ENCODE measurements at places on chromosomes 6 and 20.
A peak's percentile ranks its signal among the peaks of the same experiment; 100 is the strongest.

GRCh38 chr20:694496-694895, 18.9 kb upstream of the SCRT2 start:
- DNase-seq = no peak

GRCh38 chr20:8867038-8867740, 201.7 kb upstream of the PLCB4 start:
- no peak for DNase-seq

DNA sequence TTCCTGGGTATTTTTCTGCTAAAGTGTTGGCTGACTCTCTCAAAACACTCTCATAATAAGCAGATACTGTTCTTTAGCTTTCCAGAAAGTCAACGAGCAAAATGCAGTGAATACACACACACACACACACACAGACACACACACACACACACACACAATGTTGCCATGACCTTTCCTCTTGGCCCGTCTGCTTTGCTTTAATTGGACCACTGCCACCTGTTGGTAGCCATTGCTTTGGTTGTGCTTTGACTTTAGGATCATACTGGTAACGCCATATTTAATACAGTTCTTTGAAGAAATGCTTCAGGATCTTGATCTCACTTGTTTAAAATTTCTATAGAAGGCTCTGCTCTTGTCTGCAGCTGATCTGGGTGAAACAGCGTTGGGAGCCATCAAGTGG, 4.4 kb downstream of the FIG4 start:
- peak; percentile 16 for DNase-seq

DNA sequence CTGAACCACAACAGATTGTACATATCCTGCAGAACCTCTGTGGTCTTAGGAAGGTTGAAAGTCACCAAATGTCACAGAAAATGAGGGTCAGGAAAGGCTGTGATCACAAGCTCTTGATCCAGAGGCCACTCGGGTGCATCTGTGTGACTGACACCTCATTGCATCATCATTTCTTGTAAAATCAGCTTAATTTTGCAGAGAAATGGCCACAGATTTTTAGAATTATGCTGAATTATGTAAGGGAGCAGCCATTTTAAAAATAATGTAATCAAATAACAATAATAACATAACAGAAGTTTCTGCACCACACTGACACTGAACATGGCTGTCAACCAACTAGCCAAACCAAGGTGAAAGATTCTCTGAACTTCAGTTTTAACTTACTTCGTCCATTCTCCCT, 32.5 kb upstream of the PRND start:
- DNase-seq = no peak

DNA sequence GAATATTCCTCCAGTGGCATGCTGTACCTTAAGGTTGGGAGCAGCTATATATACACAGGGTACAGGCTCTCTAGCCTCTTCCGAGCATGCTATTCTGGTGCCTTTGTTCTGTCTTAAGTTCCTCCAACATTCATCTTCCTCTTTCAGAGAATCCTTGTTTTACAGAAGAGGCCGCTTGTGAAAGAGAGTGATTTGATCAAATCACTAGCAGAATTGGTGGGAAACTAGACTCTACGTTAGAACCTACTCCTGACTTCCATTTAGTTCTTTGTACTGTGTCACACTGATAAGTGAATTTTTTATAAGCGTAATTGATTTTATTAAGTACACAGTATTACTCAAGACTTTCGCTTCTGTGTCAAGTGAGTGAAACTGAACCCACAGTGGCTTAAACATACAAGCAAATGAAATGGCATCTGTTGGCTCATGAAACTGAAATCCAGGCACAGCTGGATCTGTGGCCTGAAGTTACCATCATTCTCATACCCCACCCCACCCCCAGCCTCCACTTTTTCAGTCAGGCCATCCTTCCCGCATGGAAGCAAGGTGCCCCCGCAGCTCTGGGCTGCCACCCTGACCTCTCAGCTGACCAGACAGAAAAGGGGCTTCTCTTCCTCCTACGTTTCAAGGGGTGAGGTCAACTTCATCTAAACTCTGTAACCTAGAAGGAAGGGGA, 102.3 kb downstream of the RPP40 start:
- no peak for DNase-seq

DNA sequence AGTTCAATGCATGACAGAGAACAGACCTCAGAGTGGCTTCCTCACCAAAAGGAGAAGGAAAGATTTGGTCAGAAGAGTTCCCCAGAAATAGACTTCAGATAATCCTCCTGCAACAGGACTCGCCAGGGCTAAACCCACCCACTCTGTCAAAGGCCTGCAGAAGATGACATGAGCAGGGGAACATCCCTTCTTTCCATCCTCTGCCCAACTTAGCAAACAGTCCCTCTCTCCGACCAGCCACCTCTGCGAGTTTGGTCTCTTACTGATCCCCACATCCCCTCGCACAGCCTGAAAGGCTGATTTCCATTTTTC, 7.5 kb downstream of the NFATC2 start:
- DNase-seq = no peak

- DNase-seq = no peak
Observed at GRCh38 chr6:7818257-7819214, 92.1 kb downstream of the TXNDC5 start.

GRCh38 chr6:14946753-14947152, 299.1 kb upstream of the JARID2 start:
- no peak for DNase-seq

DNA sequence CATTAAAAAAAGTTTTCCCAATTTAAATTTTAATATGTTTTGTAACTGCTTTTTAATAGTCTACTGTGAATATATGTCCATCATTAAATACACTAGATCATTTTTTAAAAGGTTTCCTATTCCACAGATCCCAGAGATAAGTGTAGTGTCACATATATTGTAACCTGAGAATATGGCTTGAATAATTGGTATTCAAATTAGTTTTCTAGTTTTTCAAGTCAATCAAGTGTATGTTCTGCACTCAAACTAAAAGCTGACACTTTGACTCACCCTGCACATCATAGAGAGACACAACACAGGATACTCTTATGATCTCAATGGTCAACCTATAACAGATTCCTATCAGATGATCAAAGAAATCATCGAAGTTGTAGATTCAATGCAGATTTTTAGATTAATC, 49.1 kb downstream of the ZHX3 start:
- DNase-seq = no peak

- DNase-seq = no peak
Observed at GRCh38 chr6:110541701-110542309, 65.4 kb upstream of the SLC22A16 start.

DNA sequence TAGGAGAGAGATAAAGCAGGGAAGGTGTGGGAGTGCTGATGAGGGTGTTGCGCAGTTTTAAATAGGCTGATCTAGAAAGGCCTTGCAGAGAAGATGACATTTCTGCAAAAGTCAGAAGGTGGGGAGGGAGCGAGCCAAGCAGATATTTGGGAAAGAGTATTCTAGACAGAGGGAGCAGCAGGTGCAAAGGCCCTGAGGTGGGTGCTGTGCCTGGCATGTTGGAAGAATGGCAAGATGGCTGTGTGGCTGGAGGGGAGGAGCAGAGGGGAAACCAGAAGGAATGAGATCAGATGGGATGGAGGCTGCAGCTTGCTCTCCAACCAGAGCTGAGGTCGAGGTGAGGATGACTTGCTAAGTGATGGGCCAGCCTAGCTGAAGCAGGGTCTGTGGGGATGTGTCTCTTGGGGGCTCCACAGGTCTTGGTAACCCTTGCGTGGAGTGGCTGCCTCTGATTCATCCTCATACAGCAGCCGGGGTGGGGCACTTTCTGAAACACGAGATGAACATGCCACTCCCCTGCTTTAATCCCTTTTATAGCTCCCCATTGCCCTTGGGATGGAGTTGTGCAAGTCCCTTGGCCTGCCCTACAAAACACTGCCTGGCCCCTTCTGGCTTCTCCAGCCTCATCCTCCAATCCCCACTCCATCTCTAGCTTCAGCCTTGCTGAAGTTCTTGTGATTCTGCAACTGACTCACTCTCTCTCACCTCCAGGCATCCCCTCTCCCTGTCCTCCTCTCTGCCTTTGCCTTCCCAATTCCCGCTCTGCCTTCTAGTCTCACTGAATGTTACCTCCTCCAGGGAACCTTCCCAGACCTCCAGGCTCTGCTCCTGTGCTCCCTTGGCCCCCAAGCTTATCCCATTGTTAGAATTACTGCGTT, 94.1 kb downstream of the CDH22 start:
- DNase-seq = no peak

DNA sequence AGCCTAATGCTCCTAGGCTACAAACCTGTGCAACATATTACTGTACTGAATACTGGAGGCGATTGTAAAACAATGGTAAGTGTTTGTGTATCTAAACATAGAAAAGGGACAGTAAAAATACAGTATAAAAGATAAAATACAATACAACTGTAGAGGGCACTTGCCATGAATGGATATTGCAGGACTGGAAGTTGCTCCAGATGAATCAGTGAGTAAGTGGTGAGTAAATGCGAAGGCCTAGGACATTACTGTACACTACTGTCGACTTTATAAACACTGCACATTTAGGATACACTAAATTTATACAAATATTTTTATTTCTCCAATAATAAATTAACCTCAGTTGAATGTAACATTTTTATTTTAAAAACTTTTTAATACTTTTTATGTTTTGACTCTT, 485.0 kb downstream of the MMUT start:
- DNase-seq = peak; percentile 14

DNA sequence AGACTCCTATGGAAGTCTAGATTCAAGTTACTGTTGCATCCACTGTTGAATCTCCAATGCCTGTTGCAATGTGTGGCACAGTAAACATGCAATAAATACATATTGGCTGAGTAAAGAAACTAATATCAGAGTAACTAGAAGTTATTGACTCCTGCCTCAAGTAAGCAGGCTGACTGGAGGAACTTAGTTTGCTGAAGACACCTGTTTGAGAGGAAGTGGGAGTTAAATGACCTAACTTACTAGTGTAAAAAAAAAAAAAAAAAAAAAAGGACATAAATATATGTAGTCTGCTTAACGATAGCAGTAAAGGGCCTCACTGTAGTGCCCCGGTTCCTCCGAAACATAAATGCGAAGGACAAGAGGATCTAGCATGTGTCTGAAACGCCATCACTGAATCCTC, 249.8 kb upstream of the PRDM1 start:
- no peak for DNase-seq
